HFFc6 (cell line): ENCODE measurements at places on chromosomes 16 and 17.

- DNase-seq, result no peak
Observed at GRCh38 chr17:3693829-3694231, 2.1 kb downstream of the P2RX5 start.

DNA sequence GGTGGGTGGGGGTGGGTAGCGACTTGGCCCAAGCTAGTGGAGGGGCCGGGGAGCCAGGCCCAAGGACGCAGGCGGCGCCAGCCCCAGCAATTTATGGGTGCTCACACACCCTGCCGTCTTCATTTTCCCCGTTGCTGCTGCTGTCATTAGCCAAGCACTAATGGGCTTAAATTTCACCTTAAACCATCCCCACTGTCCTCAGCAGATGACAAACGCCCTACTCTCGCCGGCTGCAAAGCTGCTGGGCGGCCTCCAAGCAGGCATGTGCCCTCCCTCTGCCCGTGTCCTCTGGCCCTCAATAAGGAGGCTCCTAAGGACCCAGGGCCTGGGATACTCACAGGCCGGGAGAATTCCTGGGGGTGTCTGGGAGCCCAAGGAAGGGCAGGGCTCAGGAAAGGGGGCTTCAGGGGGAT lies 66.1 kb downstream of the SREBF1 start:
- no peak for DNase-seq

DNA sequence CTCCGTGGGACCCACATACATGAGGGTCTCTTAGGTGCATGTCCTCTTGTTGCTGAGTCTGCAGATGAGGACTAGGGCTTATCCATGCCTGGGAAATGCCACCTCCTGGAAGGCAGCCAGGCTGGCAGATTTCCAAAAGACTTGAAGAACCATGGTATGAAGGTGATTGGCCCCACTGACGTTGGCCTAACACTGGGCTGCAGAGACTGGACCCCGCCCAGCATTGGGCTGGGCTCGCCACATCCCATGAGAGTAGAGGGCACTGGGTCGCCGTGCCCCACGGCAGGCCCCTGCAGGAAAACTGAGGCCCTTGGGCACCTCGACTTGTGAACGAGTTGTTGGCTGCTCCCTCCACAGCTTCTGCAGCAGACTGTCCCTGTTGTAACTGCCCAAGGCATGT lies 38.2 kb upstream of the IL21R start:
- no peak for DNase-seq

- DNase-seq, result peak; percentile 35
Observed at GRCh38 chr17:48055531-48056245, 7.5 kb downstream of the NFE2L1 start.

- peak; percentile 10 for DNase-seq
Observed at GRCh38 chr16:88561485-88562359, 8.5 kb upstream of the ZC3H18 start.

DNA sequence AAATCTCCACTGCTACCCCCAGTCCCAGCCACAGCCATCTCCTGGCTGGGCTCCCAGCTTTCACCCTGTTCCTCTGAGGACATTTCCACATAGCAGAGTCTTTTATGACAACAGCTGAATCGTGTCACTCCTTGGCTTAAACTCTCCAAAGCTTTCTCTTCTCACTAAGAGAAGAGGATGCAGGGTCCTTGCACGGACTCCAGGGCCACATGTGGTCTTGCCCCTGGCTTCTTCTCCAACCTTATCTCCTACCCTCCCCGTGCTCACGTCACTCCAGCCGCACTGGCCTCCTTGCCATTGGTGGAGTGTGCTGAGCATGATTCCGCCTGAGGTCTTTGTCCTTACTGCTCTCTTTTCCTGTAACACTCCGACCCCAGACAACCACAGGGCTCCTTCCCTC lies 39.9 kb upstream of the CCDC182 start:
- no peak for DNase-seq

DNA sequence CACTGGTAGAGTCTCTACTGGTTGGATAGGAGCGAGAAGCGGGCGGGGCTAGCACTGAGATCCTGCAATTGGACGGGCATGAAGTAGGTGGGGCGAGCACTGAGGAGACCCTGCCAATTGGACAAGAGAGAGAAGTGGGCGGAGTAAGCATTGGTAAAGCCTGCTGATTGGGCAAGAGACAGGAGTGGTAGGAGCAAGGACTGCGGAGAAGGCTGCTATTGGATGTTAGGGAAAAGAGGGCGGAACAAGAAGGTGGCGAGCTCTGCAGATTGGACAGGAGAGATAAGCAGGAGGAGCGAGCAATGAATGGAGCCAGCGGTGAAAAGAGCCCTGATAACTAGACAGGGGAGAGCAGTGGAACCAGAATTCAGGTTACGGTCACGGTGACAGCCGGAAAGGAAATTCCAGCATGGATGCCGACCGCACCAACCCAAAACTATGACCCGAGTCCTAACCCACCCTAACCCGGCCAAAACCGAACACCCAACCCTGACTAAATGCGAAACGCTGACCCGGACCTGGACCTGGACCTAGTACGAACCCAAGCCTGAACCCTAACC lies 4.8 kb downstream of the SCGB1C2 start:
- peak; percentile 40 for DNase-seq

- no peak for DNase-seq
Observed at GRCh38 chr16:8943966-8944759, 19.5 kb downstream of the USP7 start.

GRCh38 chr17:19492141-19492540 lies 41.5 kb upstream of the SLC47A1 start:
- no peak for DNase-seq

GRCh38 chr17:39351508-39351907 lies 49.9 kb downstream of the FBXL20 start:
- no peak for DNase-seq

GRCh38 chr16:88533932-88534637 lies 36.1 kb upstream of the ZC3H18 start:
- DNase-seq, result peak; percentile 15

DNA sequence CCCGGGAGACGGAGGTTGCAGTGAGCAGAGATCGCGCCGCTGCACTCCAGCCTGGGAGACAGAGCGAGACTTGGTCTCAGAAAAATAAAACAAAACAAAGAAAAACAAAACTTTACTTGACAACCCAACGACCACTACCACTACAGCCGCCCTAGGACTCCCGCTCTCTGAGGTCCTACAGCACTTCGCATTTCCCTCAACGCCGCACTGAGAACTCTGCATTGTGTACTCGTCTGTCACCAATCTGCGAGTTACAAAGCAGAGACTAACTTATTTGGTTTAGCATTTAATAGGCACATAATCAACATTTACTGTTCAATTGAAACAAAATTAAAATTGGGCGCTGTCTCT lies 479 bp upstream of the ZNF207 start:
- DNase-seq, result no peak

DNA sequence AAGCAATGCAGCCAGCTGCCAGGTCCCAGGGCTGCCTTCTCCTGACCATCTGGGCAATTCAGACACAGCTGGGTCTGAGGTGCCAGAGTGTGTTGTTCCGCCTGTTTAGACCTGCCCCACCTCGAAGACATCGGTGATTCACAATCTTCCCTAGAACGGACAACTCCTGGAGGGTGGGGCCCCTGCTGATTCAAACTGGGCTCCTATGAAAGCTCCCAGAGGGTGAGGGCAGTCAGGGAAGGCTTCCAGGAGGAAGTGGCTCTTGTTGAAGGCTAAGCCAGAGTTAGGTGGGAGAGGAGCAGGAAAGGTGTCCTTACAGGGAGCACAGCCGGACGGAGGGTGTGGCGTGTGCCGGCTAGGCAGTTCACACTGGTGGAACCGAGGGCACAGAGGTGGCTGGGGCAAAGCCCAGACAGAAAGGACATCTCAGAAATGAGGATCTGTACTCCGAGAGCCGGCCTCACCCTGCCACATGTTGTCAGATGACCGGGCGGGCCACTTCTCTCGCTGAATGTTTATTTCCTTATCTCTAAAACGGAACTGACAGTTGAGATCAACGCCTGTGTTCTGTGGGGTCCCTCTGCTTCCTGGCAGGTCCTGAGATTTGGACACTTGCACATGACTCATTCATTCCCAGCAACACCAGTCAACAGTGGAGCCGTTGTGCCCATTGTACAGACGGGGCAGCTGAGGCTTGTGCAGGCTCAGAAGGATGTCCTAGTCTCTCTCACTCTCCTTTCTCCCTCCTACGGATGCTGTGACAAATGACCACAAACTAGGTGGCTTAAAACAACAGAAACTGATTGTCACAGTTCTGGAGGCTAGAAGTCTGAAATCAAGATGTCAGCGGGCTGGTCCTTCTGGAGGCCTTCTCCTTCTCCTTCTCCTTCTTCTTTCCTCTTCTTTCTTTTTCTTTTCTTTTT lies 26.9 kb upstream of the LITAF start:
- DNase-seq, result no peak

GRCh38 chr16:9055661-9056060 lies 35.8 kb upstream of the HAPSTR1 start:
- DNase-seq, result peak; percentile 65

GRCh38 chr17:68398691-68399637 lies 58.3 kb downstream of the WIPI1 start:
- DNase-seq, result peak; percentile 71

DNA sequence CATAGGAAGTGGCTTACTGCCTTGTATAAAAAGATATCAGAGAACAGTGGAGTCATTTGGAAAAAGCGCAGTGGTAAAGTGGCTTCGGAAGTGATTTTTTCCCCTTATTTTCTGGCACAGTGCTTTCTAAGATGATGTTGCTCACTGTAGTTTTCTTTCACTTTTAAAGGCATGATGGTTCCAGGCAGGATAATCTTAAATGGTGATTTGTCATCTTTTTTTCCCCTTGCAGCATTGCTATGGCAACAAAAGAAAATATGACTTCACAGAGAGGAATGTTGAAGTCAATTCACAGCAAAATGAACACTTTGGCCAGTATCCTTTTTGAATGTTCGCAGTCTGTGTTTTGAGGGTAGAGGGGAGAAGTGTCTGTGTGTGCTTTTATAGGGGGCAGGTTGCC lies 42.5 kb downstream of the GOSR1 start:
- DNase-seq, result peak; percentile 96

DNA sequence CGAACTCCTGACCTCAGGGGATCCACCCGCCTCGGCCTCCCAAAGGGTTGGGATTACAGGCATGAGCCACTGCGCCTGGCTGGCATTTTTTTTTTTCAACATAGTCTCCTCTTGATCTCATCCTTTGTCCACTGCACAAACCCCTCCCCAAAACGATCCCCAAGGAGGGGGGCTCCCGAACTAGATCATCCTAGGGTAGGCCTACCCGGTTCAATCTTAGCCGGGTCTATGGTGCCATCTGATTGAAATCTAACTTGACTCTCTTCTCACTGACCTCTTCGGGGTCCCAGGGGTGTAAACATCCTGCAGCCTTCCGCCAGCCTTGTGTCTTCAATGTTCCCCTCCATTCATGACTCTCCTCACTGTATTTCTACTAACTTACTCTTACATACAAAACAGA lies 140.5 kb upstream of the CRHR1 start:
- no peak for DNase-seq

DNA sequence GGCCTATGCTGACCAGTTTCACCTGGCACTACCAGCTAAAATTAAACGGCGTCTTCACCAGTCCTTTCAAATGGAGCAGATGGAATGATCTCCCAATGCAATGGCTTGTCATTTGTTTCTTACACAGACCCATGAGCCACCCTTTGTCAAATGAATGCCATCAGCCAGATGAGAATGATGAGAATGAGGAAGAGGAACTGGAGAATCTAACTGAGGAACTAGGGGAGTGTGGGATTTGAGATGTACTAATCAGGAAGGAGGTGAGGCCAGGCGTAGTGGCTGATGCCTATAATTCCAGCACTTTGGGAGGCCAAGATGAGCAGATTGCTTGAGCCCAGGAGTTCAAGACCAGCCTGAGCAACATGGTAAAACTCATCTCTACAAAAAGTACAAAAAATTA lies 116.4 kb downstream of the HS3ST3A1 start:
- DNase-seq, result no peak

DNA sequence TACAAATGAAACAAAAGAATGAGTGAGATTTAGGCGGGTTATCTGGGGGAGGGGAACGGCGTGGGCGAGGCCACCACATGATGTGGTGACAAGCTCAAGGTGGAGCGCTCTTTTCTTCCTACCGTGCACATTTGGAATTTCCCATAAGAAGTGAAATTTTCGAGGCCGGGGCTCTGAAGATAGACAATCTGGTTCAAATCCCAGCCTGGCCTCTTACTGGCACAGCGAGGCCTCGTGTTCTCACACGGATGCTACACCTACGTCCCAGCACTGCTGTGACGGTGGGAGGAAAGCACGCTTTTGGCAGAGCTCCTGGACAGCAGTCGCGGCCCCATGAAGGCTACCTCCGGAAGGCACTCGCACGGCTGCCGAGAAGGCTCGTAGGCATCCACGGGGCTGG lies 25.2 kb downstream of the ZDHHC7 start:
- no peak for DNase-seq

DNA sequence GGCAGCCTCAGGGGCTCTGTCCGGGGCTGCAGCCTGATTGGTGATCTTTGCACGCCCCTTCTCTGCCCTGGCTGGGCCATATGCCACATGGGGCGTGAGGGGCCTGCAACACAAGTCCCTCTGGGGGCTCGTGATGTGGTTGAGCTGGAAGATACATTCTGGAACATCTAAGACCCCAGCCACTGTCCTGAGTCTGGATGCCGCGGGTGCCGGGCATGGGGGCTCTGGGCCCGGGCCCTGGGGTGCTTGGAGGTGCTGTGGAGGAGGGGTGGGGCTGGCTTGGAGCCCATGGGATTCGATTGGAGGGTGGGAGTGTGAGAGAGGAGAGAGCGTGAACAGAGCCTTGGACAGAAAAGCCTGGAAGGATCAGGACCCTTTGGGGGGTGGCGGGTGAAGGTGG lies 39.4 kb downstream of the JPH3 start:
- no peak for DNase-seq

- no peak for DNase-seq
Observed at GRCh38 chr17:53061446-53061845, 761.3 kb upstream of the KIF2B start.

DNA sequence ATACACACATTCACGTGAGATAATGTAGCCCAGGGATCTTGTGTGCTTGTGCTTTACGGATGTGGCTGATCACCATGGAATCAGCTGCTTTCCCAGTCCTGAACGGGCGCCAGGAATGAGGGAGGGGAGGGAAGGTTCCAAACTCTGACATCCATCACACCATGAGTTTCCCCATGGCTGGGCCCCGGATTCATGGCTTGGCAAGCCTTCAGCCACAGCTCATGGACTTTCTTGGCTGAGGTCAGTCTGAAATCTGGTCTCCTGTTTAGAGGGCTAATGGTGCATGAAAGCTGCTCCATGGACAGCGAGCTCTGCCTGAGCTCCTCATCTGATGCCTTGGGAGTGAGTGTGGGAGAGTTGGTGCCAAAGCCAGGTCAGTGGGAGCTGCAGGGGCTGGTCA lies 767.6 kb upstream of the EEF2KMT start:
- no peak for DNase-seq

GRCh38 chr16:67528222-67528869 lies at the start of gene RIPOR1:
RIPOR1 (plus strand) TSS chr16:67528829; CDS start chr16:67538447, 9,618 bp downstream.
- no peak for DNase-seq

GRCh38 chr16:68406458-68407152 lies 41.7 kb downstream of the SMPD3 start:
- DNase-seq, result peak; percentile 64

GRCh38 chr17:77456951-77457548 lies 316.3 kb downstream of the SEC14L1 start:
- DNase-seq, result no peak

DNA sequence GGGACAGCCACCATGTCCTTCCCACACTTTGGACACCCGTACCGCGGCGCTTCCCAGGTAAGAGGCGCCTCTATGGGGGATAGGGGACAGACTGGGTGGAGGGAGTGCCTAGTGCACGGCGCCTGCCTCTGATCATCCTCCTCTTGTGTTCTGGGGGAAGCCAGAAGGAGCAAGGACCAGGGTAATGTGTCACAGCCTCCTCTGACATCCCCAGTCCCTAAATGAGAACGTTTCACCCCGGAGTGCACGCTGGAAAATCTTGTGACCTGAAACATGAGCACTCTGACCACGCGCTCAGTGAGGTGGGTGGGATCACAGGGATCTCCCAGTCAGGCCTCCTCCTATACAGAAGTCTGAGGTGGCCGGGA lies 1.1 kb downstream of the IRX6 start:
- no peak for DNase-seq
